ENCODE measurements at places on chromosomes 2 and 18. TPM values are rescaled to one million over a fixed set of nuclear protein-coding genes. Genes with fewer than 3 reads are reported as not detected.
A peak's percentile ranks its signal among the peaks of the same experiment; 100 is the strongest.

DNA sequence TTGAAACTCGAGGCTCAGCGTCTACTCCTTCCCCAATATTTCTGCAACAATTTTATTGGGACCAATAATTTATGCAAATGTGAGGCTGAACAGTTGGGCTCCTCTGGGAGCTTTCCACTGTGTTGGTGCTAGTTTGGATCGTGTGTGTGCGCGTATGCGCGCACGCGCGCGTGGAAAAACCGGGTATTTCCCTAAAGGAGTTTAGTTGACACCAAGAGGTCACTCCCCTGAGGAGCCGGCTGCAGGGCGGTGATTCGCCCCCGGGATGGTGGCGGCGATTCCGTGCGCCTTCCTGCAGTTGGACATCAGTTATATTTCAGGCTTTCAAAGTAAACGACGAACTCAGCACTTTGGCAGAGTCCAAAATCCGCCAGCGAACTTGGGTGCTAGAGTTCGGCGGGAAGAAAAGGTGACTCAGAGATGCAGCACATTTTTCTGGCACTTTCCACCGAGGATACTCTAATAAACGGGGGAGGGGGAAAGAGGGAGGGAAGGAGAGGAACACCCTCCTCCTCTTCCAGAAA is 186.5 kb upstream of the FANCL start:
- DNase-seq = peak; percentile 37

GRCh38 chr2:109387221-109387735 is 226.5 kb downstream of the SEPTIN10 start:
- no peak for DNase-seq

- DNase-seq = no peak
Observed at GRCh38 chr2:189679226-189679625, 4.8 kb downstream of the ANKAR start.

- DNase-seq = no peak
Observed at GRCh38 chr2:59744436-59744835, 809.0 kb downstream of the BCL11A start.

OXER1 gene
- total RNA-seq = not detected

MPP4 gene
- not detected for total RNA-seq

SERPINB10 gene
- total RNA-seq = not detected

TMEM182 gene
- 5.2 TPM for total RNA-seq

DNA sequence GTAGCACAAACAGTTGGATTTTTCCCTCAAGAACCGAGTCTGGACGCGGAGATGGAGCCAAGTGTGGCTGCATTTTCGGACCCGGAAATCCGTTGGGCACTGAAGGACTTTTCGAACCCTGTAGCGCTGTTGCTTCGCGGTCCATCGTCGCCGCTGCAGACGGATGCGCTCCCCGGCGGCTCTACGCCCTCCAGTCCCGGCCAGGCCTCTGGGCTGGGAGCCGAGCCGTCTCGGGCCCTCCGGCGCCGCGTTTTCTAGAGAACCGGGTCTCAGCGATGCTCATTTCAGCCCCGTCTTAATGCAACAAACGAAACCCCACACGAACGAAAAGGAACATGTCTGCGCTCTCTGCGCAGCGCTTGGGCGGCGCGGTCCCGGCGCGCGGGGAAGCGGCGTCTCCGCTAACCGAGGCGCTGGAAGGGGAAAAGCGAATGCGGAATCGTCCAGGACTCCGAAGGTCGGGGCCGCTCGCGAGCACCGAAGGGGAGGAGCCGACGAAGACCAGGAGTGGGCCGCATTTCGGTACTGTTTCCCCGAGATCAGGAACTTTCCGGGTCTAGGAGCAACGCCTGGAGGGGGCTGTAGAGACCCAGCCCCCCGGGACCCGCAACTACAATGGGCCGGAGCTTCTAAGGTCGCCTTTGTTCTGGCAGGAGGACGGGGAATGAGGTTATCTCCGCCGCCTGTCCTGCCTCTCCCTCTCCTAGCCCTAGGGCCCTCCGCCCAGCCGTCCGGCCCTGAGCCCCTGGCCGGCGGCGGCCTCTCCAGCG is 3.2 kb downstream of the EMX1 start:
- no peak for DNase-seq

OR6B2 gene
- not detected for total RNA-seq

DNA sequence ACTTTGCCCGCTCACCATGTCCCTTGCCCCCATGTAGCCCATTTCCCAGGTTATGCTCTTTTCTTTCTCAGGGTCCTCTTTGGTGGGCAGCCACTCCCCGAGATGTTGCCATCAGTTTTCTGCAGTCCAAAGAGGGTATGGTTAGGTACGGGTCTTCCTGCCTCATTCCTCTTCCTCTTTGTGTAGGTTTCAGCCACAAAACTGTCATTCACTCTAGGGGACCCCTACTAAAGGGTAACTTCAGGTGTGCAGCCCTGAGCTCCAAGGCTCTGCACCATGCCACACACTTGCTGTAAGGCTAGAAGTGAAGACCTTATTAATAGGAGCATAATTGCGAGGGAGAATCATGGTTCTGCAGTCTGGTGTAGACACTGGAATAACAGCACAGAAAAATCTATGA is 99.8 kb upstream of the ZNF397 start:
- no peak for DNase-seq

GRCh38 chr2:69075486-69075885 is 62.5 kb downstream of the ANTXR1 start:
- no peak for DNase-seq

DNA sequence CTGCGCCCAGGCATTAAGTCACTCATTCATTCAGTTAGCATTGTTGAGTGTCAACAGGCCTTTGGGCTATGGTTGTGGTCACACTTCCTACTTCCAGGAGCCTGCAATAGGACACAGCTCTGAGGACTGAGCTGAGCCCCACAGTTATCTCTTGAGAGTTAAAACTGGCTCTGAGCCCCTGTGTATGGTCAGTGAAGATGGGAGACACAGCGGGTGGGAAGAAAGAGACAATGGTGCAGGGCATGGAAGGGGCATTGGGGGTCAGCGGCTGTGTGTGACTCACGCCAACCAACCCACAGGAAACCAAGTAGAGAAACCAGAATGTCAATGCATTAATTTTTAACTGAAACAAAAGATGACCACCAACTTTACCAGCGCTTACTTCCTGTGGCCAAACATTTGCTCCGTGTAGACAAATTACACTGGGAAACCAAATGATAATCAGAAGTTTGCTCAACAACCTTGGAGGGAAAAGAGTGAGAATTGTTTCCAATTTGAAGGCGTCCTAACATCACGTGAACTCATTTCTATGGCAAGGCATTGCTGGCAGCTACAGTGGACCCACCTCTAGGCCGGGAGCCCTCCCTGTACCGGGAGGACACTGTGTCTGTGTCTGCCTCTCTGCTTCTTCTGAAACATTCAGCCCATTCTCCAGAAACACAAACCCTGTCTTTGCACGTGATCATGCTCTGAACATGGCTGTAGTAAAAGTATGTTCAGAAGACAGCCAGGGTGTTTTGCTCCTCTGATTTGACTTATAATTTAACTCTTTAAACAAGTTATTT is 212.0 kb upstream of the ID2 start:
- peak; percentile 63 for DNase-seq

DNA sequence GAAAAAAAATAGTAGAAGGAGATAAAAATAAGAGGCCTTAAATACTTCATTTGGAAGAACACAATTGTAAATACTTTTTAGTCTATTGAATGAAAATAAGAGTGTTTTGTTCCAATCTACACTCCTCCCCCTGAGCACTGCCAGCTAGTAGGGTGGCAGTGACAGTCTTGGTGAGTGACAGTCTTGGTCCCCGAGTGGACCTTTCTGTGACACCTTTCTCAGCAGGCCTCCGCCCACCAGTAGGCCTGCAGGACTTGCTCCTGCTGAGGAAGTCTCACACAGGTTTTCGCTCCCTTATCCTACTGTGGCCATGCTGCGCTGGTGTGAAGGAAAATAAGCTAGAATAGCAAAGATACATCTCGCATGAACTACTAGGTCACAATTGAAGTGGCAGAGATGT is 666.8 kb downstream of the NR4A2 start:
- DNase-seq = no peak

DLX2 gene
- total RNA-seq = 1.4 TPM

DNA sequence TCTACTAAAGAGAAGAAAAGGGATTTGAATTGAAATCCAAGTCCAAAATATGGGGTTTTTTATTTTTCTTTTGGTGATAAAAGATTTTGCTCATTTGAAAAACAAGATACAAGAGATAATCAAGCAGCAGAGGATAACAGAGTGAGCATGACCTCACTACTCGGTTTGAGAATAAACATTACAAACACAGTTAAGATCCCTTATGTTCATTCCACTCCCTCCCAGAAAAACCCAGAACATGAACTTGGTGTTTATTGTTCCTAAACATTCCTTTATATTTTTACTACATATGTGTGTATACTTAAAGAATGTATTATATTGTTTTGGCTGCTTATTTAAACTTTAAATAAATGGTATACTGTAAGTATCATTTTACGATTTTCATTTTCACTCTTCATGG is 146.6 kb upstream of the CHAC2 start:
- no peak for DNase-seq

- no peak for DNase-seq
Observed at GRCh38 chr2:127796389-127796788, 14.6 kb downstream of the WDR33 start.

DNA sequence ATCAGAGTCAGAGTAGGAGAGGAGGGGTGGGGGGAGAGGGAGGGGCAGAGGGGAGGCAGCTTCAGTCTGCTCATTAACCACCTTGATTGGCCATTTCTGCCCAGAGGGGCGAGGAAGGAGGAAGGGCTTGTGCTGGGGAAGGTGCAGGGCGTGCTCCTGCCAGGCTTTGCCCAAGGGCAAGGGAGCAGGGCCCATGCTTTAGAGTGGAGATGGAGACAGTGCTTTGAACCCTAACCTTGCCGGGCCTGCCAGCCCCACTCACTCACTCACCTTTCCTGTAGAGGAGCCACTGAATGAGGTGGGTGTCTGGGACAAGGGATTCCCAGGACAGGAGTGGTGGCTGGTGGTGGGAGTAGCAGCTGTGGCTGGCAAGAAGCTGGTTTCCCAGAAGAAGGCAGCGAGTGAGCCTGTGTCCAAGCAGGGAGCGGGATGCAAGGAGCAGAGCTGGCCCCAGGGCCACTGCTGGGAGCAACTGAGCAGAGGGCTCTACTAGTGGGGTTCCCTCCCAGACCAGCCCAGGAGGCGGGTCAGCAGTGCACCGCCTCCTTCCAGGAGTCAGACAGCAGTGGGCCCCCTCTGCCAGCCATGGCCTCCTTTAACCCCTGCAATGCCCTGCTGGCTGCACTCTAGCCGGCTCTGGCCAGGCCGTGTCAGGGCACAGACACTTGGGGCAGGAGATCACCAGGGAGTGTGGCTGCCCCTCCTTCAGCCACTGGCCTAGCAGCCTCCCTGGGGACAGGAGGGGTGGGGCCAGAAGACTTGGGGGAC is 3.6 kb upstream of the RUFY4 start:
- no peak for DNase-seq

DNA sequence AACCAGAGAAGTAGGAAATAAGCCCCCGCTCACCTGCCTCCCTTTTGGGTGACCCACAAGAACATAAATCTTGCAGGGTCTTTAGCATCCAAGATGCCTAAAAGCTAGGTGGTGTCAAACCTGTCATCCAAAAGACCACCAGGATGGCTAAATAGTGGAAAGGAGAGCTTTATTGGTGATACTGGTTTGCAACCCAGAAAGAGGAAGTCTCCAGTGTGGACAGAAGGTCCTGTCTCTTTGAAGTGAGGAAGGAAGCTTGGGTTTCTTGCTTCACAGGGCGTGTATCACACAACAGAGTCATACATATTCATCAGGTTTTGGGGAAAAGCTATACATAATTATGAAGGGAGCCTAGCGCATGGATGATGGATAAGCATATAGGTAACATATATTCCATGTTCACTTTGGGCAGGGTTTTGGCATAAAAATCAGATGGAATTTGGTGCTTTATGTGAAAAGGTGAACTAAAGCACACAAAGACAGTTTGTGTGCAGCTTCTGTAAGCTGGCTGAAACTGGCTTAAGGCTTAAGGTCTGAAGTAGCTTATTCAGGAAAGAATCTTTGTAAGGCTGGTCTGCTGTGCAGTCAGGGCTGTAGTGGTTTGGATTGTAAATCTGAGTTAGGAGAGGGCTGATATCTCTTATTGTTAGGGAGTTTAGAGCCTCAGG is 102.2 kb upstream of the MSH2 start:
- no peak for DNase-seq

CAVIN2 gene
- not detected for total RNA-seq

DNA sequence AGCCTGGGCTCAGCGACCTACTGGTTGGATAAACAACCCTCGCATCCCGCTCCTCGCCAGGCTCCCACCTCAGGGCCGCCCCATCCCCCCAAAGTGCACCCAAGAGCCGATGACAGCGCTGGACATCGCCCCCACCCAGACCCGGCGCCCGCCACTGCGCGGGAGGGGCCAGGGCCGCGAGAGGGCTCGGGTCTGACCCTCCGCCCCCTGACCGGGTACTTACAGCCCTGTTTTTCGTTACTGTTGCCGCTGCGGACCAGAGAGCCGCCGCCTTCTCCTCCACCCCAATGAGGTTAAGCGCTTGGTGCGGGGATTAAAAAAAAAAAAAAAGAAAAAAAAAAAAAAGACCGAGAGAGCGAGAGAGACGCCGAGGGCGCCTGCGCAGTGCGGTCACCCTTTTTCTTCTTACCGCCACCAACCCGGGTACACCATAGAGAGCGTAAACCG is at the start of gene CLASP1:
TSS of gene CLASP1 (minus strand) at position 314 of the 447 bp plus-strand sequence. CDS start 43,567 bp downstream, outside the sequence.
- DNase-seq = no peak

GRCh38 chr18:13207294-13207693 is 11.3 kb upstream of the LDLRAD4 start:
- no peak for DNase-seq

SCYGR2 gene
- total RNA-seq = not detected

GRCh38 chr2:113981404-113982134 is 91.7 kb downstream of the ACTR3 start:
- DNase-seq = no peak

- no peak for DNase-seq
Observed at GRCh38 chr2:158580760-158581159, 124.0 kb downstream of the PKP4 start.

DNA sequence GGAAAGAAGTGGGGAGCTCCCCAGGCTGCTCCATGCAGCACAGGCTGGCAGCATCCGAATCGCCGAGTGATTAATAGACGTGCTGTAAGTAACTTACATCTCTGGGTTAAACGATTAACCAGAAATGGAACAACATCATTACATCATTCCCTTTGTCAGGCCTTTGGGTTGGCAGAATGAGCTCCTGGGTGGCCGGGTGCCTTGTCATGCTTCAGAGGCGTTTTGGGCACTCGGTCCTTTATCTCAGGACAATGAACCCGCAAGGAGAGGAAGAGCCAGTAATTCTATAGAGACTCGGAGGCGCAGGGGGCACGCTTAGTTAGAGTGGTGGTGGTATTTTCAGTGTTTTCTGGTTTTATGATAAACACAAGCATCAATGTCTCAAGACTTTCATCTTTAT is 146.9 kb upstream of the TPO start:
- DNase-seq = peak; percentile 83

DNA sequence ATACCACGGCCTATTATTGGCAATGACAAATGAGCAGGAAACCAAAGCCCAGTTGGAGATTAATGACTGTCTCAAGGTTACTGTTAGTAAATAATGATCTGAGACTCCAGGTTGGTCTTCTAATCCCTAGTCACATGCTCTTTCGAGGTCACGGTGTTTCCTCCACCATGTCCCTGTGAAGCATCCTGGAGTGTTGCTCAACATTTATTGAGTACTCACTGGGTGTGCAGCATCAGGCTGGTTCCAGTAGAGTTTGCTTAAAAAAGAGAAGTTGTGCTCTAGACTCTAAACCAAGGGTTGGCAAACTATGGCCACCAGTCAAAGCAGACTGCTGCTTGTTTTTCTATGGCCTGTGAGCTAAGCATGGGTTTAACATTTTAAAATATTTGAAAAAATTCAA is 263.8 kb upstream of the ATP5MC3 start:
- DNase-seq = no peak

BOLL gene
- not detected for total RNA-seq

- no peak for DNase-seq
Observed at GRCh38 chr2:184067502-184067901, 530.8 kb upstream of the ZNF804A start.

- DNase-seq = peak; percentile 25
Observed at GRCh38 chr2:23673830-23674679, 252.9 kb downstream of the ATAD2B start.
